Right lobe of liver (tissue), 6 donors: ENCODE measurements at places on chromosomes 4 and X.
A peak's percentile ranks its signal among the peaks of the same experiment; 100 is the strongest.

DNA sequence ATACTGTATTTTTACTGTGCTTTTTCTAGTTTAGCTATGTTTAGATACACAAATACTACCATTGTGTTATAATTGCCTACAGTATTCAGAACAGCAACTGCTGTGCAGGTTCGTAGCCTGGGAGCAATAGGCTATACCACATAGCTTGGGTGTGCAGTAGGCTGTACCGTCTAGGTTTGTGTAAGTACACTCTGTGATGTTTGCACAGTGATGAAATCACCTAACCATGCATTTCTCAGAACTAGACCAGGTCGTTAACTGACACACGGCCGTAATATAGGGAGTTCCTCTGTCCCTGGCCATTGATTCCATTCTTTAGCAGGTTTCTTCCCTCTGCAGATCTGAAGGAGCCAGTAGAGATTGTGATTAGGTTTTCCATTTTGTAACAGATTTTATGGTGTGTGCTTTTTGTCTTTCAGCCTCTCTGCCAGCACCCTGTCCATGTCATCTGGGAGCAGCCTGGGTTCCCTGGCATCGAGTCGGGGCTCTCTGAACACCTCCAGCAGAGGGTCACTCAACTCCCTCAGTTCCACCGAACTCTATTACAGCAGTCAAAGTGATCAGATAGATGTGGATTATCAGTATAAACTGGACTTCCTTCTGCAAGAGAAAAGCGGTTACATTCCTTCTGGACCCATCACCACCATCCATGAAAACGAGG lies 59.5 kb downstream of the CLDN22 start:
- no peaks in the 10 kb centered on the region for H3K4me1 ChIP-seq
- H3K4me3 ChIP-seq: no peak overlapping the region

- peaks cover 13% of the 10 kb centered on the region for H3K4me1 ChIP-seq
- no peak overlapping the region for H3K27ac ChIP-seq
- no peaks in the 10 kb centered on the region for H3K27me3 ChIP-seq
- DNase-seq: no peak
Observed at GRCh38 chr4:123622572-123622971, 226.0 kb downstream of the SPRY1 start.

DNA sequence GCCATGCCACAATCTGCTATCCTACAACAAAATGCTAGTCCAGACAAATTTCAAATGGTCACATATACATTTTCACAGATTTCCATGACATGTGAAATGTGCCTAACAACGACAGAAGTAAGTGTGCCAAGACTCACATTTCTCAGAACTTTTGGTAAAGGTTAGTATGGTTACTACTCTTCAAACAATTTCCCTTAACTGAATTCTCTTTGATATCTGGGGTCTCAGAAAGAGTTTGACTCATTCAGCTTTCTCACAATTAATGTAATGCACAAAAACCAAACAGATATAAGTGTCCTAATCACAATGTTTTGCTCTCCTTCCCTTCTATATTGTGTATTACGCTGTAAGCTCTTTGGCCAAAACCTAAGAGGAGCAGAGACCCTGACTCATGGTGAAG lies 122.4 kb upstream of the LEF1 start:
- no peaks in the 10 kb centered on the region for H3K36me3 ChIP-seq
- H3K27me3 ChIP-seq: no peaks in the 10 kb centered on the region
- H3K4me3 ChIP-seq: no peak overlapping the region
- DNase-seq: no peak

DNA sequence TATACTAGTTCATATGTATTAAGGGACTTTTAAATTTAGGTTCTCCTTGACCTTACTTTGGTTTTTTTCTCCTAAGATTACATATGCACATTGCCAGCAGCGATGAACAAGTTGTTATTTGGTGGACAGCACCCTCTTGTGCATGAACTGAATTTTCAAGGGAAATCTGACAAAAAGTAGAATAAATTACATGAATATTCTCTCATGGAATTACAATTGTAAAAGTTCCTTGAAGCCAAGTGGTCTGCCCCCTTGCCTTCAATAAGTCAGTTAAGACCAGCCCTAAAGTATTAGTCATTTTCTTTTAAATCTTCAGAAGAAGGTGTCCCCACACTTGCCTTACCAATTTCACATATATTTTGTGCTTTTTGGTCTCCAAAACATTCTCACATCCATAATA lies 30.7 kb upstream of the SMARCA5 start:
- H3K4me3 ChIP-seq: no peak overlapping the region
- H3K4me1 ChIP-seq: no peaks in the 10 kb centered on the region
- no peak for DNase-seq
- no peaks in the 10 kb centered on the region for H3K36me3 ChIP-seq
- H3K27ac ChIP-seq: no peak overlapping the region

GRCh38 chr4:3684546-3684945 lies 81.6 kb upstream of the ADRA2C start:
- no peaks in the 10 kb centered on the region for H3K4me1 ChIP-seq
- no peak for DNase-seq
- H3K4me3 ChIP-seq: no peak overlapping the region
- H3K36me3 ChIP-seq: no peaks in the 10 kb centered on the region
- H3K27ac ChIP-seq: no peak overlapping the region

GRCh38 chr4:186216465-186217024 lies 10.8 kb upstream of the KLKB1 start:
- no peaks in the 10 kb centered on the region for H3K4me1 ChIP-seq
- no peak overlapping the region for H3K27ac ChIP-seq
- H3K4me3 ChIP-seq: no peak overlapping the region
- H3K36me3 ChIP-seq: no peaks in the 10 kb centered on the region
- no peaks in the 10 kb centered on the region for H3K27me3 ChIP-seq

- no peak overlapping the region for H3K4me3 ChIP-seq
- no peaks in the 10 kb centered on the region for H3K36me3 ChIP-seq
- H3K27ac ChIP-seq: no peak overlapping the region
- DNase-seq: no peak
- H3K4me1 ChIP-seq: no peaks in the 10 kb centered on the region
Observed at GRCh38 chr4:31788676-31789075, 1068.5 kb downstream of the PCDH7 start.

GRCh38 chrX:42776195-42776594 lies 1.8 kb downstream of the PPP1R2C start:
- DNase-seq: no peak
- no peak overlapping the region for H3K27ac ChIP-seq
- no peaks in the 10 kb centered on the region for H3K4me1 ChIP-seq
- no peaks in the 10 kb centered on the region for H3K36me3 ChIP-seq
- H3K4me3 ChIP-seq: no peak overlapping the region
- H3K27me3 ChIP-seq: no peaks in the 10 kb centered on the region

DNA sequence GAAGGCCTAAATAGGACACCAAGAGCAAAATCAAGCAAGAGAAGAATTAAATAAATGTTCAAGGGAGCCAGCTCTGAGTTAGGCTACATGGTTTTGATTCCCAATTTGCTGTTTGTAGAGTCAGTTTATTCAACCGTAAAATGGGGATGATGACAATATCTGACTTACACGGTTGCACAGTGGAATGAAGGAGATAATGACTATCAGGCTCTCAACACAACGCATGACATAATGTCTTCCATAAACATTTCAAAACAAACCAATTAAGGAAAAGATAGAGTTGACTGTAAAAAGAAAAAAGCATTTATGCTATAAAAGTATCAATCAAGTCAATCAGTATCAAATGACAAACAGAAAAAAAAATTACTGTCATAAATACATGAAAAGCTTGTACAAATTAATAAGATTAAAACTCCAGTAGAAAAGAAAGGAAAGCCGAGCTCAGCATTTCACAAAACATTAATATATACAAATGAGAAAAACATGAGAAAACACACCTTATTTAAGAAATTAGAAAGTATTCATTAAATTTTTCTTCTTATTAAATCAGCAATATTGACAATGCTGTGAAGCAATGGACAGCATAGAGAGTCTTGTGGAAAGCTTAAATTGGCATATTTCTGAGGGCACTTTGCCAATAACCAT lies 179.0 kb downstream of the SCFD2 start:
- no peak overlapping the region for H3K27ac ChIP-seq
- no peak for DNase-seq
- no peak overlapping the region for H3K4me3 ChIP-seq
- peaks cover 20% of the 10 kb centered on the region for H3K4me1 ChIP-seq
- H3K27me3 ChIP-seq: no peaks in the 10 kb centered on the region
- no peaks in the 10 kb centered on the region for H3K36me3 ChIP-seq

DNA sequence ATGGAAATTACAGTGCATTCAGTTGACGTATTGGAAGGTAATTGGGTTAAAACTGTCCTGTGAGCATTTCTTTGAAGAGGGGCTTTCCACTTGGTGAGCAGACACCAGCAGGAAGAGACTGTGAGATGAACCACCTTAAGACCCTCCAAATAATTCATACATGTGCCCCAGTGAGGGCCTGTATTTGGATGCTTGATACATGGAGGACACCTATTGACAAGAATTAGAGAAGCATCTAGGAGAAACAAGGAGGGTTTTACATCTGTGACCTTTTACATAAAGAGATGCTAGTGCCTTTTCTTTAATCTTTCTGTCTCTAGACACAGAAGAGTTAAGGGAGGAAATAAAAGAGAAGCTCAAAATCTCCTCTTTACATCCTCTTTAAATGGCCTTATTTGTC lies 1115.3 kb upstream of the IGFBP7 start:
- no peaks in the 10 kb centered on the region for H3K27me3 ChIP-seq
- no peak overlapping the region for H3K4me3 ChIP-seq
- H3K36me3 ChIP-seq: no peaks in the 10 kb centered on the region

- H3K4me3 ChIP-seq: no peak overlapping the region
- no peaks in the 10 kb centered on the region for H3K4me1 ChIP-seq
- H3K36me3 ChIP-seq: no peaks in the 10 kb centered on the region
- no peaks in the 10 kb centered on the region for H3K27me3 ChIP-seq
- H3K27ac ChIP-seq: no peak overlapping the region
Observed at GRCh38 chr4:174119830-174120229, 163.6 kb downstream of the FBXO8 start.

DNA sequence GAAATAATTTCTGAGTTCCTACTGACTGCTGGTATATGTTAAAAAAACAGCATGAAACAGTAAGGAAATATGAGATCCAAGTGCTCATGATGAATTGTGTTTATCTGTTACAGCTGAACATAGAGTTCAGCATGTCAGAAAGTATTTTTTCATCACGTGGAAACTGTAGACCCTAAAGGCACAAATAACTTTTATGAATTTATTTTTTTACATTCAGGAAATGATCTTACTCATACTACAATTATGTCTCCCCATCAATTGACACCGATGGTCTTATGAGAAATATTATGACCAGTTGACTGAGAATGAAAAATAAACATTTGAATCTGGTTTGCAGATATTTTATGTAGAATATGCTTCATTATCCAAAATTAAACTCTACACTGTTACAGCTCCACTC lies 283.1 kb upstream of the SPANXN4 start:
- H3K36me3 ChIP-seq: no peaks in the 10 kb centered on the region
- DNase-seq: no peak
- H3K4me3 ChIP-seq: no peak overlapping the region
- no peaks in the 10 kb centered on the region for H3K4me1 ChIP-seq

DNA sequence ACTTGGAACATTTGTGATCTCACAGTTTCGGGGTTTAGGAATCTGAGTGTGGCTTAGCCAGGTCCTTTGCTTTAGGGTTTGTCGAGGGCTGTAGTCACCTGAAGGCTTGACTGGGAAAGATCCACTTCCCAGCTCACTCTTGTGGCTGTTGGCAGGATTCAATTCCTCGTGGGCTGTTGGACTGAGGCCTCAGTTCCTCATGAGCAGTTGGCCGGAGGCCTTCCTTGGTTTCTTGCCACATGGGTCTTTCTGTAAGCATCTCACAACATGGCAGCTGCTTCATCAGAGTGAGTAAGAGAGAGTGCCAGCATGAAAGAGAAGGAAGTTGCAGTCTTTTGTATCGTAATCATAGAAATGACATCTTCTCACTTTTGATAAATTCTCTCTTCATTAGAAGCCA lies 11.1 kb downstream of the TXLNG start:
- no peak overlapping the region for H3K27ac ChIP-seq
- H3K4me3 ChIP-seq: no peak overlapping the region
- H3K27me3 ChIP-seq: no peaks in the 10 kb centered on the region
- no peaks in the 10 kb centered on the region for H3K4me1 ChIP-seq
- H3K36me3 ChIP-seq: no peaks in the 10 kb centered on the region

DNA sequence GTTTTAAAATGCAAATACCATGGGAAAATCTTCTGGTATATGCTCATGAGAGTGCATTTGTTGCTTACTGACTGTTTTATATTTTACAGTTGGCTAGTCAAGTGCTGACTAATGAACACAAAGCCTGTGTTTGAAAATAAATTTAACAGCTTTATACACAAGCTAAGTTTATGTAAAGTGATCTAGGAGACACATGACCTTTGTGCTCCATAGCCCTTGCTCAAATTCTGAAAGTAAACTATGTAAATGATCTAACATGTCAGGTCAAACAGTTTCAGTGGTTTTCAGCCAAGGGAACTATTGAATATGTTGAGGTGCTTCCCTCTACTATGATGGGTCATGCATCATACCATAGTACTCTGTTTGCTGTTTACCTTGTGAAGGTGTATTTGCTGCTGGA lies 36.7 kb downstream of the DIAPH2 start:
- no peaks in the 10 kb centered on the region for H3K4me1 ChIP-seq
- no peak overlapping the region for H3K4me3 ChIP-seq
- peak overlapping the region; percentile 16 for H3K27ac ChIP-seq
- no peak for DNase-seq
- H3K36me3 ChIP-seq: no peaks in the 10 kb centered on the region

DNA sequence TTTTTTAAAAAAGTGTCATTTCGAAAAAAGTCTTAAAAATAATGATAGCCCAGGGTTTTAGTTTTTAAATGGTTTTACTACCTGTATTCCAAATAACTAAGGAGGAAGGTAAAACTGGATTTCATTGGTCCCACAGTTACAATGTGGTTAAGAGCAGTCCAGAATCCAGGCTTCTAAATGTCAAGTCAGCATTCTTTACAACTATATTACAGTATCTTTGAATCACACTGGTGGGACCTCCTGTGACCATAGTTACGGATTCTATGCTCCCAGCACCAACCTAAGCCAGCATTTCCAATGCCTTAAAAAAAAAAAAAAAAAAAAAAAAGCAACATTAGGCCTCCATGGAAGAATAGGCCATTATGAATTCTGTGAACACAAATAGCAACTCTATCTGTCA lies 6.2 kb downstream of the TIGD4 start:
- no peak for DNase-seq
- no peaks in the 10 kb centered on the region for H3K36me3 ChIP-seq
- no peaks in the 10 kb centered on the region for H3K4me1 ChIP-seq
- no peak overlapping the region for H3K4me3 ChIP-seq
- no peaks in the 10 kb centered on the region for H3K27me3 ChIP-seq

- no peaks in the 10 kb centered on the region for H3K27me3 ChIP-seq
- H3K36me3 ChIP-seq: no peaks in the 10 kb centered on the region
- H3K4me3 ChIP-seq: no peak overlapping the region
- DNase-seq: no peak
Observed at GRCh38 chr4:81747242-81747930, 275.7 kb upstream of the RASGEF1B start.
